ENCODE measurements at places on chromosomes 1 and 21.

DNA sequence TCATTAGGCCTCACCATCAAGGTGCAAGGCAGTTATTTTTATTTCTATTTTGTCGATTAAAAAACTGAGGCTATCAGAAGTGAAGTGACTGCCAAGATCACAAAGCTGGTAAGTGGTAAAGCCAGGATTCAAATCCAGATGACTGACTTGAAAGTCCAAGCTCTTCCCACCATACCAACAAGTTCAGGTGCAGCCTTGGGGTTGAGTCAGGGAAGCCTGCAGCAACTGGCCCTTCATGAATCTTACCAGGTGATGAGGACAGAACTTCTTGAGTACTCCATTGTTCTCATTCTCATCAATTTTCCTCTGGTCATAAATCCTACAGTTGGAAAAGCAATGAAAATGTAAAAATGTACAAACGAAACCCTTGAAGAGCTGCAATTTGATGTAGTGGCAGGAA is 20.2 kb downstream of the PEA15 start:
- no peak for DNase-seq

DNA sequence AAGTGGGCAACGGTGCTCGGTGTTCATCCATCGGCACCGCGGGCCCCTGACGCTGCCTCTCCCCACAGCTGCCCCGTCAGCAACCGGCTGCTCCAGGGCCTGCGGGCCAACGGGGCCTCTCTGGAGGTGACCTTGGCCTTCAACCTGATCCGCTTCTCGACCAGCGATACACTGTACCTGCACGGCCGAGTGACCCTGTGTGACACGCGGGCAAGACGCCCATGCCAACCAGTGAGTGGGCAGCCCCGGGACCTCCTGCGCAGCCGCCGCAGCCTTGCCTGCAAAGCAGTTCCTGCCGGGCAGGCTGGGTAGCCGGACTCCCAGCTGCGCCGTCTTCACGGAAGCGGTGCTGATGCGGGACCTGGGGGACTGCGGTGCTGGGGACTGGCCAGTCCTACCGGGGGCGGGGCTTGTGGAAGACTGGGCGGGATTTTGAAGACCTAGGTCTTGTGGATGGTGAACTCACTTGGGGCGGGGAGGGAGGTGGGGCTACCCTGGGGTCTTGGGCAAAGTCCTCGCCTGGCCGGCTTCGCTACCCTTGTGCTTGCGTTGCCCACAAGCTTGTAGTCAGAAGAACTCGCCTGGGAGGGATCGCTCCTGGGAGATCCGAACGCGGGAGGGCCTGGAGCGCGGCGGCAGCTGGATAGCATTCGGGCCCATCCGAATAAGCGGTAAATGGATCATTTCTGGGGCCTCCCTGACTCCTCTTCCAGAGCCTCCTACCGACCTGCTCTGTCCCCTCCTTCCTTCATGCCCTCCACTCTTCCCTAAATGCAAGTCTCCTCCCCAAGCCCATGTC is 8.8 kb upstream of the CEP85 start:
- no peak for DNase-seq

- DNase-seq = no peak
Measured at GRCh38 chr21:18244671-18245463, at the start of gene CHODL. CHODL (plus strand) TSS chr21:18244833; CDS start chr21:18245224, 391 bp downstream.

DNA sequence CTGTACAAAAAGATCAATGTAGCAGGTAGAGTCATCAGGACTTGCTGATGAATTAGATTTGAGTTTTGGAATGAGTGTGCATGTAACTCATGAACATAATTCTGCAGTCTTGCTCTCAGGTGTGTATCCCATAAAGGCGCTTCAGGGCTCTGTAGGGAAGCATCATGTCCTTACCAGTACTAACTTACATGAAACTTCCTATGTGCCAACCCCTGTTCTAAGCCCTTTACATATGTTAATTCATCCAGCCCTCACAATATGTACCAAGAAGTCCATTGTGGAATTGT is 2.1 kb upstream of the FCRLB start:
- no peak for DNase-seq

- no peak for DNase-seq
Measured at GRCh38 chr1:68218490-68218889, 13.8 kb downstream of the WLS start.

DNA sequence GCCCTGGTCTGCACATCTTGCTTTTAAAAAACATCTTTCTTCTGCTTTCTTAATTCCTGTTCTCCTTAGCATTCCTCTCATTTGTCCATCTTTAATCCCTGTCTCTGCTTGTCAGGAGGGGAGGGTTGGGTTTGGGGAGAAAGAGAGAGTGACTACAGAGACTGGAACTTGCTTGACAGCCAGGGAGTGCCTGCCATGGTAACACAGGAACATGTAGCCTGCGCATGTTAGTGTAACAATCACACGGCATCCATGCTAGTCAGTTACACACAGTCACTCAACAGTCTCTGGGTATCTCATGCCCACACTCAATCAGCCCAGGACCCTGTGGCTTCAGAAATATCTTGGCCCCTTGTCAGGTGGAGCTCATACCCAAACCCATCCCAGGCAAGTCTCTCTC is 818 bp upstream of the TFAP2E start:
- no peak for DNase-seq

DNA sequence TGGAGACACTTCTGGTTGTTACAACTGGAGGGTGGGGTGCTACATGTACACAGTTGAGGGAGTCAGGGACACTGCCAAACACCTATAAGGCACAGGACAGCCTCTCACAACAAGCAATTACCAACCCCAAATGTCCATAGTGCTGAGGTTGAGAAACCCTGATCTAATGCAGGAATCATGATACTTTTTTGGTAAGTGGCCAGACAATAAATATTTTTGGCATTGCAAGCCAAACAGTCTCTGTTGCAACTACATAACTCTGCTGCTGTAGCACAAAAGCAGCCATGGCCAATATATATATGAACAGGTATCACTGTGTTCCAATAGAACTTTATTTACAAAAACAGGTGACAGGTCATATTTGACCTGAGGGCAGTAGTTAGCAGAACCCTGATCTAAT is 177.5 kb downstream of the ASTN1 start:
- no peak for DNase-seq

DNA sequence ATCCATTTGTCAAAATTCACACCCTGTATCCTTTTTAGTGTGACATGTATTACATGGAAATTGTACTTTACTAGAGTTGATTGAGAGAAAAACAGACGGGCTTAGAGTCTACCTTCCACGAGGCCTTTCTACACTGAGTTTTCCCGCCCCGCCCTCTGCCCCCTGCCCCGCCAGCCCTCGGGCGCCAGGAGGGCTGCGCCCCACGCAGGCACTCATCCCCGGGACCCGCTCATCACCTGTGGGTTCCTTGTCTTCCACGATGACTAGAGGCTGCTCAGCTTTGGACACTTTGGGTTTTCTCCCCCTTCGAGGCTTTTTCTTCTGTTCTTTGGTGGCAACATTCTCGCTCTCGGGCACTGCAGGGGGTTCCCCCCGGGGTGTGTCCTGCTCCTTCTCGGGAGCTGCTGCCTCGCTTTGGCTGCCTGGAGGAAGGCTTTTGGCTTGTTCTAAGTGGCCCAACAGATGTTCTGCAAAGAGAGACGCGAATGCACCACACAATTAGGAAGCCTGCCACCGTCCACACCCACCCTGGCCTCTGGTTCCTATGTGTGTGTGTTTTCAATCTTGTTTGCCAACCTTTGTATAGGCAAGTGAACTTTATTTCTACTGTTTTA is 39.6 kb downstream of the PRDM15 start:
- no peak for DNase-seq

- DNase-seq = no peak
Measured at GRCh38 chr1:110538075-110538474, 19.1 kb upstream of the KCNA10 start.

DNA sequence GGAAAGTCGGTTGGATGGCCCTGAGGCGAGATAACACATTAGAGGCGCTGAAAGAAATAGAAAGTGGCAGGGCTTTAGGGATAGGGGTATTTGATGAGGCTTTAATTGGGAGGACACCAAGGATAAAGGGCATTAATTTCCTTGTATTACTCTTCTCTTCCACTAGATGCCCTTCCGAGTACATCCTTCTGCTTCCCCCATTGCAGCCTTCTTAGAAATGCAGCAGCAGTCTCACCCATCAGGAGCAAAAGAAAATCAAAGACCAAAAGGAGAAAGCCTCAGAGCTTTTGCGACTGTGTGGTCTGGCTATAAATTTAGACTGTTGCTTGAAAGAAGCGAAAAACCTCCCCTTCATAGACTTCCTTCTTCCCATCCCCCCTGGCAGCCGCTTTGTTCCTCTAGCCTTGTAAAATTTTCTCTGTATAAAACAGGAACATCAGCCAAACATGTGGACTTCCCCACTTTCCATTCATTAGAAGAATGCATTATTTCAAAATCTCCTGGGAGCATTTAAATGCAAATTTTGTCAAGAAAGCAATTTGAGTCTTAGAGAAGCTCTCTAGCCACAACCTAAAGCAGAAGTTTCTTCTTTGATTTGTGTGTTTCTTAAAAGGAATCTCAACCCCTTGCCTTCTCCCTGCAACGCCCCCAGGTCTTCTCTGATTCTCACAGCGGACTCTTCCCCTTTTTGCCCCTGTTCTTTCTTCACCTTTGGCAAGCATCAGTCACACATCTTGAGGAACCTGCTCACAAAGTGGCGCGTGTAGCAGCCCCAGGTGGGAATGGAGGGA is 76.6 kb downstream of the NDUFS5 start:
- DNase-seq = peak; percentile 55

GRCh38 chr1:179809506-179810366 is 66.6 kb downstream of the FAM163A start:
- DNase-seq = peak; percentile 41

GRCh38 chr1:40143891-40144575 is 17.2 kb upstream of the RLF start:
- peak; percentile 32 for DNase-seq

DNA sequence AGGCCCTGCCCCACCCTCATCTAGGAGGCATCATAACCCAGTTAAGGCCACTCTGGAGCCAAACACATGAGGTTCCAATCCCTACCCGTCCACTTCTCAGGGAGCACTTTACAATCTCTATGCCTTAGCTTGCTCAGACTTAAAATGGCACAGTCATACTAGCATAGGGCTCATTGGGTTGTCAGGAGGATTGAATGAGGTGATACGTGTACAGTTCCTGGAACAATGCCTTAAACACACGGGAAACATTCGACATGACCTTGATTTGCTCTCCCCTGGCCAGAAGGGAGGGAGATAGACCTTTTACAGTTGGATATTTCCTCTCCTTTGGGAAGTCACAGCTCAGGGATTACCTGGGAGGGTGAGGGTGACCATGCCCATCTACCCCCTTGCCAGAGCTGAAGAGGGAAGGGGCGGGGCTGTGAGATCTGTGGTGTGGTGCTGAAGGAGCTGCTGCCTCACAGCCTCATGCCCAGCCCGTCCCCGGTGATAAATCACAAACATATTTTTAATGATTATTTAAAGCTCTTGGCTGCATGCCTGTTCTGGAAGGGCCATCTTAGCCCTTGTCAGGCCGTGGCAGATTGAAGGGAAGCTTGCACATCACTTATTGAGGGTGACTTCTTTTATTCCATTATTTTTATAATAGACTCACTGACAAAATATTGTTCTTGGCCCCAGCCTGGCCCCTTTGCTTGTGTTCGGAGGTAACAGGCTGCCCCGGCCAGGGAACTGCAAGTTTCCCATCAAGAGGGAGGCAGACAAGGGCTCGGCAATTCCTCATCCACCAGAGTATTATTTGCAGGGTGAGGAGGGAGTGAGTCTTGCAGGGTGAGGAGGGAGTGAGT is 83.4 kb downstream of the FOXD2 start:
- DNase-seq = no peak

DNA sequence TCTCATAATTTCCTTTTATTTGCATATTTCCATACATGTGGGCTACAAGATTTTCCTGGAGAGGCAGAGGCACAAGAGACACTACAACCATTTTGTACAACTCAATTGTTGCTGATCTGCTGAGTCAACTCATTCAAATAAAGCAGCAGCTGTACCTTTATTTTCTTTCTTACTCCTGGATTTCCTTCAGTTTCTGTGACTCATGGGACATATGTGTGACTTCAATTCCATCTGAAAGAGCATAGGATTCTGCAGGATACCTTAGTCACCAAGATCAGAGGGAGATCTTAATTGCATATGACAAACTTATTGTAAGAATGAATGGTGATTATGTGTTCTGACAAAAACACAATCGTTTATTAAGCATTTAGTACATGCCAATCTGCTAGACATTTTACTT is 2219.4 kb downstream of the NCAM2 start:
- DNase-seq = no peak

DNA sequence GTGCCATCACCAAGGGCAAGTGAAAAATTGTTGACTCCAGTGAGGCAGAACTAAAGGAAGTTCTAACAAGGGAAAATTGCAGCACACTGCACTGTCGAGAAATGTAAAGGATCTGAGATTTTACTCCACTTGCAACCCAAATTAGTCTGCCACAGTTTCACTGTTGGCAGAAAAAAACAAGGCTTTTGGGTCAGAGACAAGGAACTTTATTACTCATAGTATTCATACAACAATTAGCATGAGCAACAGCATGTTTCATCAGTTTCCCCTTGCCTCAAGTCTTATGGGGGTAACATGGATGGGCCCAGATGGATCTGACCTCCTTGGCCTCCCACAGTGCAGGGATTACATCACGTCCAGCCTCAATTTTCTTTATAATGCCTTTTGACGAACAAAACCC is 125.3 kb downstream of the LTN1 start:
- no peak for DNase-seq

DNA sequence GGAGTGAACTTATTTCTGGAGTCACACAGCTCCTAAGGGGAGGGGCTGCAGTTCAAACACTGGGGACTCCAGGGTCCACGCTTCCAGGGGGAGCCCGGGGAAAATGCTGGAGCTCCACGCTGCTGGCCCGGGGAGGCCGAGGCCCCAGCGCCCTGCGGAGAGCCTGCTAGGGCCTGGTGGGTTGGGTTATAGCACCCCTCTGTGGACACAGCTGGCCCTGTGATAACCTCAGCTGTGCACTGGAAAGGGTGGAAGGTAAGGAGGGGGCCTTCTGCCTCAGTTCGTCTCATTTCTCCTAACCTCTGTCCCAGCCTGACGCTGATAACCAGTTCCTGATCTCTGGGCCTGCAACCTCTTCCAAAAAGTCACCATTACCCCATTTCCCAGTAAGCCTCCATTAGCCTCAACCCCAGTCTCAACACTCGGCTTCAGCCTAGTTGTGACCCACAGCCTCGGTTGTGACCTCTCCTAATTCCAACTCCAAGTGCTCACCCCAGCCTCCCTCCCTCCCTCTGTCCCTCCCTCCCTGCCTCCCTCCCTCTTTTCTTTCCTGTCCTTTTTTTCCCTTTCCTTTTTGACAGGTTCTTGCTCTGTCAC is 7.1 kb downstream of the NBL1 start:
- DNase-seq = peak; percentile 22

DNA sequence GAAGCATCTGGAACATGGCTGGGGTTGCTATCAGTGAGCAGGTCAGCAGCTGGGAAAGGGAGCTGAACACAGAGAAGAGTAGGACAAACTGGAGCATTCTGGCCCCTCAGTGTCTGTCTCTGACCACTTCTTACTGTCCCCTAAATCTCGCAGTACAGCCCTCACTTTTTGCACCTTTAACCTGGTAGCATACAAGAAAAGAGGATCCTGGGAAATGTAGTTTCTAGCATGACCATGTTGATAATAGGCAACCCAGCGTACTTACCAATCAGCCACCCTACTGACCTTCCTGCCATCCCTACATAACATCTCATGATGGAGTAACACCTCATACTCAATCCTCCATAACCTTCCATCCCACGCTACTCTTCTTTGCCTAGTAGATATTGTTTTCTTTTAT is 99.1 kb upstream of the RAVER2 start:
- no peak for DNase-seq

GRCh38 chr1:113456967-113457366 is 66.7 kb downstream of the MAGI3 start:
- peak; percentile 73 for DNase-seq

All from AG09319 (cell line).